ENCODE measurements at places on chromosomes 4 and X.
A peak's percentile ranks its signal among the peaks of the same experiment; 100 is the strongest.

DNA sequence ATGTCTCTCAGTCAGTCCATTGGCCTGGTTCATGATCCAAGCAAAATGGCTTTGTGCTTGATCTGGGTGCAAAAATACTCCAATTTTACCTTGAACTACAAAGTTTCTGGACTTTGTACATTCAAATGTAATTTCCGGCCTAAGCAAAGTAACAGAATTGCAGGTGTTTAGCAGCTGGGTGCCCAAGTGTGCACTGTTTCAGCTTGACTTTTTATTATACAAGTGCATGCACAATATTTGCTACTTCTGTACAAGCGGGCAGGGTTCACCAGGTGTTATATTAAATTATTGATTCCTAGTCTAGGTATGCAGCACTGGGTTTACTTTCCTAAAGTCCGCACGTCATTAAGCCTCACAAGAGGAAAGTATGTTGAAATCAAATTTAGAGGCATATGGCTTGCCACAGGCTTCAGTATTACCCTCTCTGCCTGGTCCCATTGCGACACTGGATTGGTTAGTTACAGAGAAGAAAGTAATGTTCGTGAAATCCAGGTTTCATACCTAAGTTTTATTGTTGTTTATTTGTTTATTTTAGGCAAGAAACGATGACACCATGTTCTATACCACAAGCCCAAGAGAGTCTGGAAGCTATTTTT is 376.9 kb upstream of the CTSO start:
- no peak for DNase-seq

DNA sequence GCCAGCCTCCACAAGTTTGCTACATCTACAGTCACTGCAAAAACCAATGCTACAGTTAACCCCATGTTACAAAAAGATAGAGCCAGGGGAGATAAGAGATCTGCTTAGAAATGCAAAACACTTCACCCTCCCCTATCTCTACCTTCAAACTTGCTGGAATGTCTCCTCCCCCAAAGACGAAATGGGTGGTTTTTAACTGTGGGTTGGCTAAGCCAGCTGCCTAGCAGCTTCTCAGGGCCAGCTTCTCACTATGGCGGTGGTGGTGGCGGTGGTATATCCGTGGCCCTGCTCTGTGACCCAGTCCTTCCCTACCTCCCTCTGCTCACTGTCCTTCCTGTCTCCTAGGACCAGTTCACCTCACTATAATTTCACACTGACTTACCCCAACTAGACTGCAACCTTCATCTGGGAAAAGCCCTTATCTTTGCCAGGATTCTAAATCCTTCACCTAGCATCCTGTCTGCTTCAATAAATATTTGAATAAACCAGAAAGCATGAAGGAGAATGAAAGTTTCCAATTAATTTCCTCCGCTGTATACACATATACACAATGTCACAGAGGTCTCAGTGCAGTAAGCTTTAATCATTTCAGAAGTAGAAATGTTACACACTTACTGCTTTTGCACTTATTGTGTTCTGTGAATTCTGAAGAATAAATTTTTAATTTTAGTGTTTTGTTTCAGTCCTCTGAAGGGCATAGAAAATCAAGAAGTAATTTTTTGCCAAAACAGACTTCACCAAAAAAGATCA is 46.3 kb downstream of the SH3KBP1 start:
- DNase-seq = peak; percentile 31

- no peak for DNase-seq
Measured at GRCh38 chr4:88841635-88842034, 144.0 kb upstream of the NAP1L5 start.

DNA sequence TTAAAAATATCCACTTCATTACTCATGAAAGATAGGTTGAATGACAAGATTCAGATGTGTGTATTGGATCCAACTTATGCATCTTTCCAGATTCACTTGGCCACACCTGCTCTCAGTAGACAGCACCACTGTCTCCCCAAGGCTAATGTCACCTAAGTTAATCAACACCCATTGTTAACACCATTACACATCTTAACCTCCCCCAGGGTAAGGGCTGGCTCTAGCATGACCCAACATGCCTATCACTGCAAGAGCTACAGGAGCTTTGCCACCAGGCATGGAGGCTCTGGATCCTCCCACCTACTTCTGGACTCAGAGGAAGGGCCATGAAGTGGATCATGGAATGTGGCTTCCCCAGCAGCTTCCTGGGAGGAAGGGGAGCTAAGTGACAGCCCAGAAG is 32.8 kb upstream of the LSM6 start:
- no peak for DNase-seq

GRCh38 chrX:40478474-40479065 is 102.2 kb upstream of the ATP6AP2 start:
- DNase-seq = no peak
